ENCODE measurements at places on chromosomes 3 and 15. TPM values are rescaled to one million over a fixed set of nuclear protein-coding genes. Genes with fewer than 3 reads are reported as not detected.

DNA sequence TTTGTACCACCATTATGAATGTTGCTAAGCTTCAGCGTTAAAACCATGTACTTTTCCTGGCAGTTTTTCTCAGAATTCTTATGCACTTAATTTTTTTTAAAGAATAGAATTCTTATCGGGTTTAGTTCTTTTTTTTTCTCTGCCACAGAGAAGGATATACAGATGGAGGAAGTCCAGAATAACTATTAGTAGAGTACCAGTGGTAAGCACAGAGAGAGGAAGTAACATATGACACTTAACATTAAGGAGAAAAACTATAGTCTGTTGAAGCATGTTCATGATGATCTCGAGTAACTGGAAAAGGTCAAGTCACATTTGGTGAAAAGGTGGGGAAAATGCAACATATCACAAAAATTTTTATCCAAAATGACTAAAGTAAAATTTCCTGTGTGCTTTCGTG lies 68.9 kb downstream of the RNF13 start:
- DNase-seq, result no peak

Gene HCLS1
- 15.4 TPM for total RNA-seq

DNA sequence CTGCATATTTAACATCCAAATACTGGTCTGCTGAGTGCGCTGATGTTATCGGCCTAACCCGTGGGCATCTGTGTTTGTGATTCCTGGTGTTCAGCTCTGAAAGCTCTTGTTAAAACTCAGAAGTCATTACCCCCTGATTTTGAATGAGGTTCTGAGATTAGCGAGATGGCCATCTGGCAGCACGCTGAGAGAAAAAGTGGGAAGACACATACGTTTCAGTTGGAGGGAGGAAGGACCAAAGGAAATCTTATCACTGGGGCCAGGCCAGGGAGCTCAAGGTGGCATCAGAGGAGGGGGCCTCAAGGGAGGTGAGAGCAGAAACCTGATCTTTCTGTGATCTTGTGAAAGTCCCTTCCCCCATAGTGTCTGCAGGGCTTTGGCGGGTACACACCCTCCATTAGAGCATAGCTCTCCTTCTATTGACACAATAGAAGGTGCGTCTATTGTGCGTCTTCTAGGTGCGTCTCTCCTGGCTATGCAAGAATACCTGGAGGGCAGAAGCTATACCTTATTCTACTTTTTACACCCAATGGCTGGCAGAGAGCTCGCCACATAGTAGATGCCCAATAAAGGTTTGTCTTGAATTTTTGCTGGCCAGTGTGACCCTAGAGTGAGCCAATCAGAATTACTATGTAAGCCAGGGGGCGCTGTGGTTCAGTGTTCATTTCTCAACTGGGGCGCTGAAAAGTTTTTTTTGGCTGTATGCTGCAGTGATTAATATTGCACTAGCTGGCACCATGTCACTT lies 182.4 kb downstream of the SHQ1 start:
- DNase-seq, result peak; percentile 63

DNA sequence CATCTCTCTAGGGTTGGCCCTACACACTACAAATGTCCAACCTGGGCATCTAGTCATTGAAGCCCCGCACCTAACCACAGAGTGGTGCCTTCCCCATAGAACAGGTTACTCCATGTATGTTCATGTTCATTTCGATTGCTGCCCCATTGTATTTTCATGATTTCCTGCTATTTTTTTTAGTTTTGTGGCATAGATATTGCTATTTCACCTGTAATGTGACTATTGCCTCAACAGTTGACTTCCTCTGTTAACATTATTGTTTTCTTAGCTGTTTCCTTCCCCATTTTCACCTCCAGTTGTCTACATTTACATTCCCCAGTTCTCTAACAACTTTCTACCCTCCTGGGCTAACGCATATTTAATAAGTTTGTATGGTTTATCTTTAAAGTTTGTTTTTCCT lies 137.7 kb upstream of the RBMS3 start:
- DNase-seq, result no peak

GRCh38 chr3:194279701-194280360 lies 71.3 kb downstream of the CPN2 start:
- no peak for DNase-seq

GRCh38 chr3:72692990-72693389 lies 155.3 kb downstream of the SHQ1 start:
- DNase-seq, result no peak

DNA sequence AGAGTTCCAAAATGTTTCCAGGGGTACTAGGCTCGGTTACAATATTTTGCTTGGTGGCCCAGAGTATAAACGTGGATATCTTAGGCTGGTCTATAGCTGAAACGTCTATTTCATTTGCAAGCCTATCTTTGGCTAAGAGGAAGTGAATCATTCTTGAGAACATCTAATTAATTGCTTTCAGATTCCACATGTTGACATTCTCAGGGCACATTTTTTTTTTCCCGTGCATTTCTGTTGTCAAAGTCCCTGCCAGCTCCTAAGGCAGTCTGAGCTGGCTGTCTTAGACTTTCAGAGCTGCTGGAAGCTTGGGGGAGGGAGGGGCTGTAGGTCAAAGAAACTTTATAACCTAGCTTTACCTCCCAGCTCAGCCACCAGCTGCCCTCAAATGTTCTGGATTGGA lies 23.2 kb upstream of the LAMP3 start:
- DNase-seq, result no peak

DNA sequence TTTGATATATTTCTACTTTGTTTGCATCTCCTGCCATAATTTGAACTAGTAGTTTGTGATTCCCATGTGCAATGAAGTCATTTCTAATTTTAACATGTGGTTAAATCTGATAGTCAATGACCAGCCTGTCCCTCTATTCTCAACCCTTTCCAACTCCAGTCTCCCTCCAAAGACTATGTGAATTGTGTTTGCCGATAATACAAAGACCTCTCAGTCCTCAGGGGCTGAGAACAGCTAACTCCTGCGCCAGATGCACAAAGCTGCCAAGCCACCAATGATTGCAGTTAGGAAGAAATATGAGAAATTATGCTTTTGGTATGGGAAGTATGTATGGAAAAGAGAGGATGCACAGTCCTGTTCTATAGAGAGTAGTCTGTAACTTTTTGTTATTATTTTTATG lies 54.0 kb downstream of the KCNH8 start:
- no peak for DNase-seq

Gene COL8A1
- 0.75 TPM for total RNA-seq

DNA sequence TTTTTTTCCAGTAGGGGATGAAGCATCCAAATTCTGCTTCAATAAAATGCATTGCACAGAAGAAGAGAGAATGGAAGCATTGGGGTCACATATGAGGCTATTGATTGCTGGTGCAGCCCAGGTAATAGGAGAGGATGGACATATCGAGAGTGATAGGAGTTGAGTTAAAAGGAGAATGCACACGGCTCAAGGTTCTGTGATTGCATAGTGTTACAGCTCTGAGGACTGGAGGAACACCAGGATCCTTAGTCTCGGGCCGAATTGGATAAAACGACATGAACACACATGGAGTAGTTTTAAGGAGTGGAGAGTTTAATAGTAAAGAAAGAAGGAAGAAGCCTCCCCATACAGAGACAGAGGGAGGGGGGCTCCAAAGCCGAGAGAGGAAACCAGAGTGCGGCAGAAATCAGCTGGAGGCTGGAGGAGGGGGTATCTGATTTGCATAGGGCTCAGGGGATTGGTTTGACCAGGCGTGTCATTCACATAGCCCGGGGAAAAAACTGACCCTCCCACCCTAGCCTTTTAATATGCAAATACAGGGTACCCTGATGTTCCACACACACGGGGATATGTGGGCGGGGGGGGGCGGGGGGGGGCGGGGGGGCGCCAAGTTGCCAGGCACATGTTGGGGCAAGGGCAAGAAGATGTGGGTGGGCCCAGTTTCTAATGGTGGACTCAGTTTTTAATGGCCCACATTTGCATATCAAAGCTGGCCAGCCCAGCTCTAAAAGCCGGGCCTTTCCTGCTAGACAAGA lies 156.9 kb downstream of the AGBL1 start:
- DNase-seq, result no peak

DNA sequence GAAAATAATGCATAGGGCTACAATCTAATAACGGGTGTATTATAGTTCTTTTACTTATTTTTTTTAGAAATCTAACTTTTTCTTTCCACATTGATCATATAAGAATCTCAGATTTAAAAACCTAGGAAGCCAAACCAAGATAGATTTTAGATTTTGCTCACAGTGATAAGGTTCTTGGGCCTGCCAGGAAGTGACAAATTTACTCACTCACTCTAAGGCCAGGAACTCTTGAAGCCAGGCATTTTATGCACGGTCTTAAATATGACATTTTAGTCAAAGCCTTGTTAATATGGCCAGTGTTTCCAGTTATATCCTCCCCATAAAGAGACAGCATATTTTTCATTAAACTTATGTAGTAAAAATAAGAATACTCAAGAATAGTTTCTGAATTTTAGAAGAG lies 271.4 kb downstream of the SQOR start:
- no peak for DNase-seq

DNA sequence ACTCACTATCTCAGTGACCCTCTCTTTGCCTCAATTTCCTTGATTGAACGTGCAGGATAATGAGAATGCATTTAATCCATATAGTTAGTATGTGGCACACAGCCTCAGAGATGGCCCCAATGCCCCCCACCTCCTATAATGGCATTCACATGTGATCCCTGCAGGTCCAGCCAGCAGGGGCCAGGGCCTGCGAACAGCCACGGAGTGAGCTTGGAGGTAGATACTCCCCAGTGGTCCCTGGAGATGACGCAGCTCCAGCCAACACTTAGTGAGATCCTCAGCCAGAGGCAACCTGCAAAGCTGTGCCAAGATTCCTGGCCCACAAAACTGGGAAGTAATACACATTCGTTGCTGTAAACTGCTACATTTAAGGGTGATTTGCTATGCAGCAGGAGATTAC lies 184.9 kb upstream of the NSMCE3 start:
- DNase-seq, result no peak

Gene KCNMB2
- total RNA-seq, result not detected

GRCh38 chr3:62135741-62136140 lies 237.6 kb downstream of the FEZF2 start:
- no peak for DNase-seq

DNA sequence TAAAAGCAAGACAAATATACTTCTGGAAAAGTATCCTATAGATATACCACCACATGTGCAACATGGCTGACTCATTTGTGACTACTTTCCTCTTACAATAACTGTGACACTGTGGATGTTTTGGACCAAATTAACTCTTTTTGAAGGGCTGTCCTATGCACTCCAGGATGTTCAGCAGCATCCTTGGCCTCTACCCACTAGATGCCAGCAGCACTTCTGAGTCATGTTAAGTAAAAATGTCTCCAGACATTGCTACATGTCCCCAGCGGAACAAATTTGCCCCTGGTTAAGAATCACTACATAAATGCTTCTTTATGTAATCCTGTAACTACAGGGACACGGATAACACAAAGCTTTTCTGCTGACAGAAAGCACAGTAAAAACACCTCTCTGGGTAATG lies 32.0 kb downstream of the RUVBL1 start:
- DNase-seq, result no peak

Gene TF
- 25,131 TPM for total RNA-seq

Gene EPB42
- 0.13 TPM for total RNA-seq

Gene C3orf49
- not detected for total RNA-seq

DNA sequence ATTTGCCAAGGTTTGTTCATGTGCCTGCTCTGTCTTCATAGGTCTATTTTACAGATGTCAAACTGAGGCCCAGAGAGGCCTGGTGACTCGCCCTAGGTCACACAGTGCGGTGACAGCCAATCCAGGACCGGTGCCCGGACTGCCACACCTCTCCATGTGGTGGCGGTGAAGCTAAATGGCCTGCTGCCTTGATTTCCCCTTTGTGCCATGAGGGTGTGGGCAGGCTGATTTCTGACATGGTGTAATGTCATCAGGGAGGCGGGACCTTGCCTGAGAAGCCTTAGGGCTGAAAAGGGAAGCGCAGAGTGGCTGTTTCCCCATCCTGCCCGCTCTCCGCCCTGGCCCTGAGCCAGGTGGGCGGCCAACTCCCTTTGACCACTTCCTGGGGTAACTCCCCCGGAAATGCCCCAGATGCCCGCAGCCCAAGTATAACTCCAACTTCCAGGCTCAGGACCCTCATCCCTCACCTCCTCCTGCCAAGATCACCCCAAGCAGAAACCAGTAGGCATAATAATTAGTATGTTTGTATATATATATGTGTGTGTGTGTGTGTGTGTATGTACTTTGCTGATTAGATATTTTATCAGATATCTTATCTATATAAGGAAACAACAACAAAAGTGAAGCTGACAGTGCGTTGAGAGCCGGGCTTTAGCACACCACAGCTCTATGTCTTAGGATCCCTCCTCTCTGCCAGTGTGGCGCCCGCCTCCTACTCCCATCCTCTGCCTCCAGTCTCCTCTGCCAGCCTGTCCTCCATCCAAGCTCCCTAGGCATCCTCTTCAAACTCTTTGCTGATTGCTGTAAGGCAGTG lies 63.9 kb downstream of the IQSEC1 start:
- DNase-seq, result peak; percentile 72

Gene DLEC1
- total RNA-seq, result 0.05 TPM

Gene A4GNT
- total RNA-seq, result not detected

DNA sequence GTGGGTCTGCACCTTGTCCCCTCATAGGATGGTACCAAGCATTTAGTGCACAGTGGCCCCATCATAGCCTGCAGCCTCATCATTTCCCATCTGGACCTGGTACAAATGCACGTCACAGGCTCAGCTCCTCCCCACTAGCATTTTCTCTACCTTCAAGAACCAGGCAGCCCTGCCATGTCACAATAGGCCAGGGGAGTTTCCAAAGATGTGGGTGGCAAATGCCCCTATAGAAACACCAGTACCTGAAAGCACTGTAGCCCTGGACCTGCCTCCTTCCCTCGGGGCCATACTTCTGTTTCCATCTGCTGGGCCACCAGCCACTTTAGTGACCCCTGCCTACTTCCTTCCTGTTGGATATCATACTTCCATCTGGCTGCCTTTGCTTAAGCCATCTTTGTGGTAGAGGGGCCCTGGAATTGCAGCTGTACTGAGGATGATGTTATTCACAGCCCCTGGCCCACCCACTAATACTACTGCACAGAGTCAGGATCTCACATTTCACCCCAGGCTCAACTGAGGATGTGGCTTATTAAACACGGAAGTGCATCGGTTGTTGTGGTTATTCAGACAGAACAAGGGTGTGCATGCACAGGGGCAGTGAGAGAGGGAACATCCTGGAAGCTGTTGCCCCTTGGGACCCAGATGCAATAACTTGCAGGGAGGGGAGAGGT lies 3.8 kb downstream of the TCTA start:
- no peak for DNase-seq

Gene MORC1
- 0.10 TPM for total RNA-seq

DNA sequence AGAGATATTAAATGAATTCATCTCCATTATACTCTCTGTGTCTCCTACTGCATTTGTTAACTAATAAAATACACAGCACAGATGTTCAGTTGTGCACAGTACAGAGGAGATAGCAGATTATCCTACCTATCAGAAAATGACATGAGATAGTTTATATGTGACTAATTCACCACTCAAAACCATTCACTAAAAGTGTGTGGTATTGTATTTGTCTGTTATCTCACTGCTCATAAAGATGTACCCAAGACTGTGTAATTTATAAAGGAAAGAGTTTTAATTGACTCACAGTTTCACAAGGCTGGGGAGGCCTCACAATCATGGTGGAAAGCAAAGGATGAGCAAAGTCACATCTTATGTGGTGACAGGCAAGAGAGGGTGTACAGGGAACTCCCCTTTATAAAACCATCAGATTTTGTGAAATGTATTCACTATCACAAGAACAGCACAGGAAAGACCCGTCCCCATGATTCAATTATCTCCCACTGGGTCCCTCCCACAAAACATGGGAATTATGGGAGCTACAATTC lies 936.3 kb downstream of the ROBO1 start:
- DNase-seq, result no peak

GRCh38 chr3:105904251-105904650 lies 35.4 kb upstream of the CBLB start:
- no peak for DNase-seq

Measured in left lobe of liver (tissue), 2 donors.